Stimulated activated CD8-positive, alpha-beta memory T cell treated with anti-CD3 and anti-CD28 coated beads, Interleukin-2, amount 100 ng/mL, for 1 hour (primary cell): ENCODE measurements at places on chromosomes 2 and 18.

DNA sequence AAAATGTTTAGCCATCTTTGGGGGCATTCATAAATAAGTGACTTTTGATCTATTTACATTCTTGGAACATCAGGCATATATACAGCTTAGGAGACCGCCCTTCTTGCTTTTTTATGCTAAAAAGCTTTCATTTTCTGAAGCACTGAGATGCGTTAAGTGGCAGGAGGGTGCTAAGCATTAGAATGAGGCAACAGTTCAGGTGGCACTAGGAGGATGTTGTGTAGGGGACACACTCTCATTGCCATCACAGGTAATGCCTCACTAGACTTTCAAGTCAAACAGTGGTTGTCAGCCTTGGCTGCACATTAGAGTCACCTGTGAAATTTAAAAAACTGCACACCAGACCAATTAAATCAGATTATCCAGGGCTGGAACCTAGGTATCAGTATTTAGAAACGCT, 39.1 kb downstream of the EHBP1 start:
- DNase-seq: no peak

DNA sequence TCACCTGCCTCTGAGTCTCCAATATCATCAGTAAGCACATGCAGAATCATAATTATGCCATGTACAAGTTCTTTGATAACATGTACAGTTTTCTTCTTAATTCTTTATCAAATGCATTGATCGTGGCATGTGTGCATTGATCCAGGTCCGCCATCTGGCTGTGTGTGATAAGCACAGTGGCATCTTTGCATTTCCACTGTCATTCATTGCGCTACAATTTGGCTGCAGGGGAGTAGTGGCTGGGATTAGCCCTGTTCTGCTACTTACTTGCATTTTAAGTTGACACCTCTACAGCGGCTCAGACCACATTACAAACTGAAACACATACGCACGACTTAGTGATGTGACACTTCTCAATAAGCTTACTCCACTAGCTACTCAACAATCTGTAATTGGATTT, 83.6 kb upstream of the OTX1 start:
- DNase-seq: no peak

DNA sequence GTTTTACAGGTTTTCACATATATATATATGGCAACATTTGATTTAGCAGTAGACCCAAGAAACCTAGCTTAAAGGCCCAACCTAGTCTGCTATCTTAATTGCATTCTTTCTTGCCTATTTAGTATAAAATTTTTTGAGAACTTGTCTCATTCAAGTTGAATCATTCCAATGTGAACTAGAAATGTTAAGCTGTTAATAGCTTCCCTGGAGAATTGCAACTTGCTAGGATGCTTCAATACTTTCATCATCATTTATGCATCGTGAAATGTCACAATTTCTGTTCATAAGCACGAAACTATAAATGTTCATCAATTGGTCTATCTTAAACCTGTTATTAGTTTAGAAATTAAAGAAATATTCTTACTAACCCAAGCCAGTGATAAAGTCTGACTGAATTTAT, 217.6 kb downstream of the BABAM2 start:
- no peak for DNase-seq

DNA sequence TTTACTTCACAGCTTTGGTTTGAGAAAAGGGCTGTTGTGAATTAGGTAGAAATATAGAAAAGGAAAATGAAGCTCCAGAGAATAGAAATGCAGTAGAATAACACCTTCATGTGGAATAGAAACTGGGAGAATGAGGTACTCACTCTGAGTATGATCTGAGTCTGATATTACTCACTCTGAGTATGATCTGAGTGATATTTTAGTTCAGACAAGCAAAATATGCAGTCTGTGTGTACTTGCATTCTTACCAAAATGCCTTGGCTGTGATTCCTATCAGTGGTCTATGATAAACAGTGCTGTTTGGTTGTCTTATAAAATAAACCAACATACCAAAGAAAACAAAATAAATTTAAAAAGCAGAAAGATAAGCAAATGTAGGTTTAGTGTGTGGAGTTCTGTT, 487.6 kb downstream of the THSD7B start:
- no peak for DNase-seq

- DNase-seq: no peak
Observed at GRCh38 chr18:76892832-76893231, 70.5 kb downstream of the ZNF236 start.

- no peak for DNase-seq
Observed at GRCh38 chr2:23456881-23457760, 72.1 kb downstream of the KLHL29 start.

GRCh38 chr2:239523147-239523953, 122.5 kb upstream of the HDAC4 start:
- no peak for DNase-seq

GRCh38 chr18:79466591-79466990, 70.9 kb downstream of the NFATC1 start:
- DNase-seq: no peak

DNA sequence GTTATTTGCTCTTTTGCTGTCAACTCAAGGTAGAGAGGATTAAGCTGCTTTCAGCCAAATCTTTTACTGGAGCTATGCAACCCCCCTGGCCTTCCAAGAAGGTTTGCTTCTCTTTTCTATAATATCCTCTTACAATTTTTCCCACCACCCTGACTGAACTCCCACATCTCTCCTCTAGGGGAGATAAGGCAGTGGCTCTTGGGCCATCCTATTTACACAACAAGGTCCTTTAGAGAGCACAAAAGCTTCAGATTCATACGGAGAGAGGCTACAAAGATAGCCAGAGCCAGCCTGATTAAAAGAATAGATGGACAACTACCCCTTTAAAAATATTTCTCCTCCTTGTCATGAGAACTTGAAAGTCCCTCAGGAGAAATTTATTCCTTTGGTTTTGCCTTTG, 95.7 kb downstream of the TPGS2 start:
- no peak for DNase-seq

- no peak for DNase-seq
Observed at GRCh38 chr2:175063741-175064140, 58.6 kb upstream of the CHN1 start.

GRCh38 chr2:55311444-55311870, 42.4 kb upstream of the MTIF2 start:
- DNase-seq: no peak

DNA sequence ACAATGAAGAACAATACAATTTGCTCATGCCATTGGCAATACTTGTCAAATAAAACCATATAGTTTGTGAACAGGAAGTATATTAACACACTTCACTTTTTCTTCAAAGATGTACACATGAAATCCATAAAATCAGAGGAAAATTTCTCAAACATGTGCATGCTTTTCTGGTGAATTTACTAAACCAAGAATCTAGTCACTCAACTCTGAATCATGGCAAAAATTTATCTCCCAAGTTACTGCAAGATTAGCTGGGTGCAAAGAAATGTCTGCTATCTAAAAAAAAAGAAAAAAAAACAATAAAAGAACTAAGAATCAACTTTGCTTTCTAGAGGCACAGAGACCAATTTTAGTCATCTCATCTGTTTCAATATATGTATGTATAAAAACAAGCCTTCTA, 419.2 kb downstream of the NR4A2 start:
- no peak for DNase-seq

- no peak for DNase-seq
Observed at GRCh38 chr2:12014088-12014960, 267.9 kb downstream of the LPIN1 start.

DNA sequence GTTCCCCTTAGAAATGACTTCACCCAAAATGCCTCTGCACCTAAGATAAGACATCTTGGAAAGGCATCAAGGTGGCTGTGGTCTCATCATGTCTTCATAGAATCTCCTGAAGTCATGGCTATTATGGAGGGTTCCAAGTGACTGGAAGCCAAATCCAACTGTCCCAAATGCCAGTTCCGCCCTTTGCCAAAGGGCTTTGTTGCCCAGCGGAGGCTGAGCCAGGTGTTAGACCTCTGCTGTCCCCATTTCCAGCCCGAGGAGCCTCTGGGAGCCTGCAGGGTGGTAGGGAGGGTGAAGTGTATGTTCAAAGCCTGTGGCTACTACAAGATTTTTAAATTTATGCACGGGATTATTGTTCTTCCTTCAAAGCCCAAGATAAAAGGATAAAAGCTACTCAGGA, 25.7 kb downstream of the RHOB start:
- DNase-seq: no peak

GRCh38 chr2:23448906-23449305, 63.9 kb downstream of the KLHL29 start:
- no peak for DNase-seq

DNA sequence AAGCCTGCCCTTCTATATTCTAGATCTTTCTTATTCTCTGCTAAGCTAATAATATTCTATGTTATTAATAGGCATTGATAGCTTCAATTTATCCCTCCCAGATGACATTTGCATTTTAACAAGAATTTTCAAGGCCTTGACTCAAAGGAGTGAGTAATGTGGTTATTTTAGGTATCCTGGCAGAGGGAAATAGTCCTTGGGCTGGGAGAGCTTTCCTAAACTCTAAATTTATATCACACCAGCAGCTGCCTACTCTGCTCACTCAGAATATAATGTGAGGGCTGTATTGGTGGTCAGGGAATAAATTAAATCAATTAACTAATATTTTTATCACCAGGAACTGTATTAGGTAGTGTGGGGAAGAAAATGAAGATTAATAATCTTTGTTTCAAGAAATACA, 74.8 kb upstream of the ADAM23 start:
- DNase-seq: no peak

GRCh38 chr2:238220892-238221521, 17.5 kb upstream of the ILKAP start:
- no peak for DNase-seq

DNA sequence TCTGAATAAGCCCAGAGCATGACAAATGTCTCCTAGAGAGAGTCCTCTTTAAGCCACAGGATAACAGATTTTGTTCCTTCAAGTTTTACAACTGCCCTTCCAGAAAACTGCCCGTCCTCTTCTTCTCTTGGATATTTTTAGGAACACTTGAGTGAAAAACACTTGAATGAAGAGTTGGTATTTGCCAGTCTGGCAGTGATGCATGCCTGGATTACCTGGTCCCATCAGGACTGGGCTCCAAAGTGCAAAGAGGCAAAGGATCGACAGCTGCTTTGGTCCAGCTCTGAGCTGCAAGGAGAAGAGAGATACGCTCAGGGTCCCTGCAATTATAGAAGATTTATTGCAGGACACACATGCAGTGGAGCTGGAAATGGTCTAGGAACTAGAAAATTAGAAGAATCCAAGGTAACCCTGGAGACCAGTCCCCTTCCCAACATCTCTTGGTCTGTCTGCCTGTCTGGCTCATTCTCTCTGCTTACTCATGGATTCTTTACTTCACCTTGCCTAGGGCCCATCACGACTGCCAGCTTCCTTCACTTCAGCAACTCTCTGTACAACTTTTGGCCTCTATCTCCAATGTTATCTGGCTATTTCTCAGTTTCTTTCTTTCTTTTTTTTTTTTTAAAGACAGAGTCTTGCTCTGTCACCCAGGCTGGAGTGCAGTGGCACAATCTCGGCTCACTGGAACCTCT, 112.1 kb upstream of the SIX2 start:
- DNase-seq: no peak

GRCh38 chr18:22813648-22814328, 119.3 kb upstream of the RBBP8 start:
- DNase-seq: no peak

DNA sequence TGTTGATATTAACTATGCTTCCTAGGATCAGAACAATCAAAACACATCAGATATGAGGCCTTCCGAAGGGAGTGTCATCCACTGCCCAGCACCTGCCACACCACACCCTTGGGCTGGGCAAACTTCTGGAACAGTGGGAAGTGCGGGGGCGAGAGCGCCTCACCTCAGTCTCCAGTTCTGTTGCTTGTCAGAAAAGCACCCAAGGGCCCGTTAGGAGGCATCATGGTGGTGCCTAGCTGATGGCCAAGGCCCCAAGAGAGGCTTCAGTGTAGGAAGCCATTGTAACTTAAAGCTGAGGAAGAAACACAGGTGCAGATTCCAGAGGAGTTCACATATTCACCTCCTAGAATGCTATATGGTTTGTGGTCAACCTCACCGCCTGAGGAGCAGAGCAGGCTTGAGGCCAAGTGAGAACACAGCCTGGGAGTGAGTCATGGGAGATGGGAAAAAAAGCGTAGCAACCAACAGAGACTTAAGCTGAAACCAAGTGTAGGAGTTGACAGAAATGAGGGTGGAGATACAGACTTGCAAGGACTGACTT, 85.1 kb upstream of the ATL2 start:
- DNase-seq: no peak

DNA sequence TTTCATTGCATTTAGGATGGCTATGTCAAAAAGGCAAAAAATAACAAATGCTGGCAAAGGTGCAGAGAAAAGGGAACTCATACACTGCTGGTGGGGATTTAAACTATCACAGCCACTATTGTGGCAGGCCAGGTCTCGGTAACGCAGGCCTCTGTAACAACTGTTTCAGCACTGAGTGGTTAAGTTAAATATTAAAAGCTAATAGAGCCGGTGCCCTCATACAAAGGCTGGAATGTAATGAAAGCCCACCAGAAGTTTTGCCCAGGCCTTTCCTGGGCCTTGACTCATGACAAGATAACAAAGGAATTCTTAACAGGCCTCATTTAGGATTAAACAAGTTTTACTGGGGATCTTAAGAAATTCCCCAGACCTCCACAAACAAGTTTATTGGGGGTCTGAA, 10.7 kb downstream of the MERTK start:
- DNase-seq: no peak

- no peak for DNase-seq
Observed at GRCh38 chr2:202944408-202944807, 32.3 kb downstream of the CARF start.

DNA sequence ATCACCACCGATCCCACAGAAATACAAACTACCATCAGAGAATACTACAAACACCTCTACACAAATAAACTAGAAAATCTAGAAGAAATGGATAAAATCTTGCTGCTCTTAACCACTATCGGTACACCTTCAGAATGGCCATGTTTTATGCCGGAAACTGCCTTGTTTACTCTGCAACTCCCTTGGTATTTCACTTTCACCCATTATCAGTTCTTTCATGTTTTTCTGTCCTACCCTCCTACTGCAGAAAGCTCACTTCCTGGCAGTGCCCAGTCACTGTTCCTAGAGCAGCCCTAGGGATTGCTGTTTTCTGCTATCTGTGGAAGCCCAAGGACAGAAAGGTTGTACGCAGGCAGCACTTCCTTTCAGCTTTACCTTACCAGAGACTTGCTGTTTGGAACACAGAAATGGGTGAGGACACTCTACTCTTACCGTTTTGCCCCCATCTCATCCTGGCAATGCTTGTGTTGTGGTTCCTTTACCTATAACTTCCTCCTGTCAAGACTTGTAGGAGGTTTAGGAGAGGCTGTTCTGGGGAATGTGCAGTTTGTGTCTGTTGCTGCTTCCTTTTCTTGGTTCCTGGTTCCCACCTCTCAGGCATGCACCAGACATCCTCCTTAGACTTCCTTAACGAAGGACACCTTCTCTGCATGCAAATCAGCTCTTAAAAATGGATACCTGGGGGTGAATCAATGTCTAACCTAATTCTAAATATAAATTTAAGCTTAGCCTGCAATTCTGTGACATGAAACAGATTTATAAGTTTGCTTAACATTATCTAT, 394.4 kb downstream of the SPAG16 start:
- DNase-seq: no peak

GRCh38 chr2:54673501-54673998, 49.9 kb upstream of the EML6 start:
- no peak for DNase-seq

- no peak for DNase-seq
Observed at GRCh38 chr2:183260527-183260926, 136.3 kb downstream of the NUP35 start.

- no peak for DNase-seq
Observed at GRCh38 chr2:55093381-55093780, 43.1 kb upstream of the RTN4 start.
